ENCODE measurements at places on chromosomes 3 and 15.

DNA sequence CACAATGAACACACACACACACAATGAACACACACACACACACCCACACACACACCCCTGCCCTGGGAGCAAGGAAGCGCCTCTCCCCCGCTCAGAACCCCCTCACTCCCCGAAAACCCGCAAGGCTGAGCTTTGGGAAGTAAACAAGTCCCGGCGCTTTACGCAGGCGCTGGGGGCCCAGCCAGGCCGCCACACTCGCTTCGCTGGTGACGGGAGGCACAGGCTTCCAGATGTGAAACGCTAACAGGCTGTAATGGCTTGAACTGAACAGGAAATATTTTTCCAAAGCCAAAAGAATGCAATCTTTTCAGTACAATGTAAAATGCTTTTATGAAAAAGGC, 122.7 kb upstream of the IGF1R start:
- no peak for DNase-seq

- no peak for DNase-seq
These were observed 87.2 kb downstream of the TJP1 start for GRCh38 chr15:29734917-29735572.

DNA sequence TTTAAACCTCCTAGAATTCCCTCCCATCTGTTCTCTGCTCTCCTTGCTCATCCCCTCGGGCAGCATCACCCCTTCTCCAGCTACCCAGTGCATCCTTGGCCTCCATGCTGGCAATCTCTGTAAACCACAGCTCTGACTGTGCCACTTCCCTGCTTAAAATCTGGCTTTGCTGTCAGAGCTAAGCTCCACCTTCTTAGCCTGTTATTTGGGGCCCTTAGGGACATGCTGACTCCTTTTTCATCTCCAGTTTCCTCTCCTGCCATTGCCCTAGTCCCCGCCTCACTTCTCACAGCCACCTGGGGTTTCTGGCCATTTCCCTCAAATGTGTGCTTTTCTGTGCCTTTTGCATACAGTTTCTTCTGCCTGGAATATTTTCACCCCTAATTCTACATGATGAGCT, 5.7 kb downstream of the SLC6A20 start:
- DNase-seq, result no peak

- DNase-seq, result no peak
These were observed 2.4 kb upstream of the CYP1A1 start for GRCh38 chr15:74727727-74728126.

DNA sequence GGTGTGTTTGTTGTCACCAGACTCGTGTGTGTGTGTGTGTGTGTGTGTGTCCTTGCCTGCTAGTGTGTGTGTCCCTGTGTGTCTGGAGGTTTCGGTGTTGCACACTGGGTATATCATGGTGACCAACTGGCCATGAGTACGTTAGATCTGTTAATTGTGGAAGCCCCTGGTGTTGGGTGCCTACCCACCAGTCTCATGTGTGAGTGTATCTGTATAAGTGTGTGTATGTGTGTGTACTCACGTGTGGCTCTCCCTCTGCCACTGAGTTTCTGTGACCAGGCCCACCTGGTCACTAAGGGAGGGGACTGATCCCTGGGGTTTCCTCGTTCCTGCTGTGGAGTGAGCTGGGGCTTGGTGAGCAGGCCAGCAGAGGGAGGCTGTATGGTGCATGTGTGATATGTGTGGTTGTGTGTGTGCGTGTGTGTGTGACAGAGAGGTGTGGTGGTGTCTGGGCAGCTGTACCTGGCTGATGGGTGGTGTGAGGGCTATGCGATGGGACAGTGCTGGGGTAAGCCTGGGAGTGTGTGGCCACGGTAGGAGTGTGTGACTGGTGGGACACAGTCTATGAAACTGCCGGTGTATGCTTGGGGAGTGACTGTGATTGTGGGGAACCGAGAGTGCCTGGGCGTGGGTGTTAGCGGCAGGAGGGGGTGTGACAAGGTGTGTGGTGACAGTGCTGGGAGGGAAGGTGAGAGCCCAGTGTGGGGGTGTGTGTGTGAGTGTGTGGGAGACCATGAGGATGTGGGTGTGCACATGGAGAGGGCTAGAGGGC, 1.8 kb downstream of the PRKCD start:
- no peak for DNase-seq

- no peak for DNase-seq
These were observed 142.8 kb upstream of the PLSCR5 start for GRCh38 chr3:146747928-146748327.

DNA sequence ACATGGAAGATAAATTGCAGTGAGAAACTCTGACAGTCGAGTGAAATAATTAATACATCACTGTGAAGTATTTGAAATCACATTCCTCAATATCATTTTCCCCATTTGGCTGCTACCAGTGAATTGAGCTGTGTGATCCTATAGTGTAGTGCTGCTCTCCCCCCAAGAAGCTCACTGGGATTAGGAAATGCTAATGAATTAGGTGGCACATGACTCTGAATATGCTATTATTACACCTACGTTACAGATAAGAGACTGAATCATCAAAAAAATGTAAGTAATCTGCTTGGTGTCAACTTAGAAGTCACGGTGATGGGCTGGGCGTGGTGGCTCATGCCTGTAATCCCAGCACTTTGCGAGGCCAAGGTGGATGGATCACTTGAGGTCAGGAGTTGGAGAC, 34.7 kb upstream of the SYNM start:
- DNase-seq, result no peak

- no peak for DNase-seq
These were observed at the start of gene TNNC1 for GRCh38 chr3:52453496-52454249. TNNC1 (minus strand) TSS chr3:52454041; CDS start chr3:52454015, 26 bp downstream.

DNA sequence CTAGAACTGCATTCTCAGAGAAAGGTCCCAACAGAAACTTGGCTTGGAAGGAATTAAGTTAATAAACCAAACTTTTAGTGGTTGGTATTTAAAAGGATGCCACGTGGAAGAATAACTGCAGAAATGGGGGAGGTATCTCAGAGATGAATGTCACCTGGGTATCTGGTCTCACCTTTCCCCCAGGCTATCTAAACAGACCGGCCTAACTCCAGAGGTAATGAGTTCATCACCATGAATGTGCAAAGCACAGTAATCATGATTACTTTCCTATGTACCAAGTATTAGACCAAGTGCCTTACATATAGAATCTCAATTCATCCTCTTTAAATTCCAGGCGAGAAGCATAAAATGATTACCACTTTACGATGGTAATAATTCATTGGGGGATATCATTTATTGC, 80.8 kb downstream of the FBN1 start:
- DNase-seq, result no peak

GRCh38 chr15:48096355-48096786, 24.4 kb upstream of the SLC24A5 start:
- no peak for DNase-seq

GRCh38 chr15:76945494-76946093, 14.0 kb downstream of the RCN2 start:
- DNase-seq, result no peak

DNA sequence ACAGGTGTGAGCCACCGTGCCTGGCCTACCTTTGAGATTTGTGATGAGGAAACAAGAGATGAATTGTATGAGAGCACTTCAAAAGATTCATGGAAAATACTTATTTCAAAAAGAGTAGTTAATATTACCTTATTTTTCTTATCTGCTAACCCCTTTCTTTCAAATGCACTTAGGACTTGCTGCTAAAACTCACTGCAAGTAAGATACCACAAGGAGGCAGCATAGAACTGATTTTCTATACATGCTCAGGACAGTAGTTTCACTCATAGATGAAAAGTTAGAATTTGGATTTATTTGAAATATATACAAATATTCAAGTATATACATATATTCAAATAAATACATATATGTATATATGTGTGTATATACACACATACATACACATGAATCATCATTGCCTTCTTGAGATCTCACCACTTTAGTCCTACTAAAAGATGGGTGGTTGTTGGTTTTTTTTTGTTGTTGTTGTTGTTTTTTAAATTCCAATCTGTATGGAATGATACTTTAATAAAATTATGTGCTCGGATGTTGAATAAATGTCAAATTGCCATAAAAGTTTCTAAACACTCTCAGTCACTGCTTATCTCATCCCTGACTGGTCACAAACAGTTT, 2.4 kb downstream of the CCNDBP1 start:
- DNase-seq, result no peak

DNA sequence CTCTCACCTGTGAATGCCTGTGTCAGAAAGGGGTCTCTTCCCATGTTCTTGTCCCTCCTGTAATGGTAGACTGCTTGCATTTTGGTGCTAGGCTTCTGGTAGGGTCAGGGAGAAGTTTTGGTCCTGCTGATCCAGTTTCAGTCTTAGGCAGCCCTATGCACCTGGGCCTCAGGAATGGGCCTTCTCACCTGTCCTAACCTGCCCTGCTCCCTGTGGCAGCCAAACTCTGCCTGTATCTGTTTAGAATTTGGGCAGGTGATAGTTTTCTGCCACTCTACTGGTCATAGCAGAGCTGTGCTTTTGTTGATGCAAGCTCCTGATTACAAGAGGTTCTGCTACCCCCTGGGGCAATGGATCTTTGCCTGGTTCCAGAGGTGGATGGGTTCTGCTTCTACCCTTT, 118.7 kb downstream of the PLCL2 start:
- DNase-seq, result no peak

DNA sequence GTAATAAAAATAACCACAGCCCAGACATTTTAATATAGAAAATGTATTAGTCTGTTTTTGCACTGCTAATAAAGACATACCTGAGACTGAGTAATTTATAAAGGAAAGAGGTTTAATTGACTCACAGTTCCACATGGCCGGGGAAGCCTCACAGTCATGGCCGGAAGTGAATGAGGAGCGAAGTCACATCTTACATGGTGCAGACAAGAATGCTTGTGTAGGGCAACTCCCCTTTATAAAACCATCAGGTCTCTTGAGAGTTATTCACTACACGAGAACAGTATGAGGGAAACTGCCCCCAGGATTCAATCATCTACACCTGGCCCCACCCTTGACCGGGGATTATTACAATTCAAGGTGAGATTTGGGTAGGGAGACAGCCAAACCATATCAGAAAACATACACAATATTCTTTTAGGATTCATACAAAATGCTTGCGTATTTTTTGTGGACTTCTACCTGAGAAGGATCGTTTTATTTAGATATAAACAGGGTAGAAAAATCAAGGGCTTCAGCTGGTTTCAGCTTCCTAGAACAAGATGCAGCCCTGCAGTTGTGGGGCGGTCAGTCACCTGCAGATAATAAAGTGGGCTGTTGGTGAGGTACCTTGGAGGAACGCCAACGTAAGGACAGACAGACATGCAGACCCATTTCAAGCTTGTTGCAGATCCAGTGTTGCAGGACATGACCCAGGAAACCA, 101.9 kb downstream of the TNIK start:
- no peak for DNase-seq

All from occipital lobe (tissue), 3 donors.